ENCODE measurements at places on chromosomes 3 and 15.

- DNase-seq, result no peak
These were observed 1.1 kb downstream of the LSAMP start for GRCh38 chr3:116444115-116444747.

GRCh38 chr15:63752075-63752684 lies 81.6 kb downstream of the HERC1 start:
- no peak for DNase-seq

DNA sequence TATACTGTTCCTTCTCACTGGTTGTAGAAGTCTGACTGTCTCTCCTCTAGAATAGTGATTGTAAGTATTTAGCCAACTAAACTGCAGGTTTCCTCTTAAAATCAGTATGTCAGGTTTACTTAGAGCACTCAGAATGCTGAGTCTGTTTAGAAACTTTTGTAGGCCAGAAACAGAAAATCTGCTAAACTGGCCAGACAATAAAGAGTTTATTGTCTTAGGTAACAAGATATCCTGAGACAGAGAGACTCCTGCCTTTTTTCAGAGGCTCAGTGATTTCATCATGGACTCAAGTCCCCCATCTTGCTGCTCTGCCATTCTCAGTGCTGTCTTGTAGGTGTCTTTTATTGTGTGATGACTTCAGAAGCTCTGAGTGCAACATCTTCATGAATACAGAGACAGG lies 279.0 kb downstream of the MFSD1 start:
- no peak for DNase-seq

DNA sequence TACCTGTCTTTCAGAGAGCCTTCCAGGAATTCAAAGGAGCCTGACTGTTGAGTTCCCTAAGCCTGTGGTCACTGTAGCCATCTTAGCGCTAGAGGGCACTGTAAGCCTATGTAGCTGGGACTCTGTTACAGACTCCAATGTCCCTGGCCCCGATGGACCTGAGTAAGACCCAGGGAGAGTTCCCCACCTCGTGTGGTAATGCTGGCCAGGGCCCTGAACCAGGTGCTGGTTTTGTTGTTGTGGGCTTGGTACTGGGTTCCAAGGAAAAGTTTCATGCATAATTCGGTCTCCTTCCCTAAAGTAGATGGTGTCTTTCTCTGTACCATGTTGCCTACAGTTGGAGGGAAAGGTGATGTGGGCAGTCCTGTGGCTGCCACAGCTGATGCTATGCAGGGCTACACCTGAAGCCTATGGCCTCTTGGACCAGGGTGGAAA lies 32.4 kb downstream of the CDAN1 start:
- peak; percentile 71 for DNase-seq

- DNase-seq, result peak; percentile 41
These were observed 4.8 kb upstream of the FBXW12 start for GRCh38 chr3:48367201-48367600.
